ENCODE measurements at places on chromosomes 7 and 10. TPM values are rescaled to one million over a fixed set of nuclear protein-coding genes. Genes with fewer than 3 reads are reported as not detected.

Gene SLC39A12
- total RNA-seq: not detected

Gene TMEM176B
- not detected for total RNA-seq

Gene C7orf57
- 0.32 TPM for total RNA-seq

Gene STAMBPL1
- total RNA-seq: 27.6 TPM

Gene PAX4
- not detected for total RNA-seq

Gene NPM3
- 72.6 TPM for total RNA-seq
